ENCODE measurements at places on chromosomes 3 and 15.

- DNase-seq = peak; percentile 54
Observed at GRCh38 chr3:47009225-47010110, 30.0 kb downstream of the NBEAL2 start.

- DNase-seq = no peak
Observed at GRCh38 chr3:188082031-188082430, 71.9 kb upstream of the LPP start.

DNA sequence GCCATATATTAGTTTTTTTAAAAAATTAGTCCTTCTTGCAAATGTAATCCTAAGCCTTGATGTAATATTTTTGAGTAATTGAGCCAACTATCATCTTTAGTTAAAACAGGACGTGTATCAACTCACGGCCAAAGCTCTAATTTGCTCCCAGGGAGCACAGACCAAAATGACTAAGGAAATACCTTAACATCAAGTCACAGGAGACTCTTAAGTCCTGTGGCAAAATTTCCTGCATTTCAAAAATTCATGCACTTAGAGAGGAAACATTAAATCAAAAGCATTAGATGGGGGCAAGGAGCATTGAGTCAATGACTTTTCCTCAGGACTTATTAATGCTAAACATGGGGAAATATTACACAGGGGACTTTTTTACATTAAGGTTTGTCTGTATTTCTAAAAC lies 276.0 kb downstream of the MFSD1 start:
- no peak for DNase-seq

GRCh38 chr15:82139823-82140268 lies 94.0 kb upstream of the MEX3B start:
- DNase-seq = no peak

Measured in activated CD4-positive, alpha-beta T cell treated with anti-CD3 and anti-CD28 coated beads, Interleukin-2, amount 50 U/mL, for 1 hour (primary cell).